Right renal cortex interstitium (tissue), 3 donors: ENCODE measurements at places on chromosomes 4 and X.

GRCh38 chrX:46666831-46667230 is 92.1 kb downstream of the SLC9A7 start:
- DNase-seq, result no peak

- DNase-seq, result no peak
Observed at GRCh38 chr4:6369924-6370645, 100.4 kb downstream of the WFS1 start.

GRCh38 chr4:71532407-71532806 is 193.6 kb downstream of the SLC4A4 start:
- DNase-seq, result no peak

DNA sequence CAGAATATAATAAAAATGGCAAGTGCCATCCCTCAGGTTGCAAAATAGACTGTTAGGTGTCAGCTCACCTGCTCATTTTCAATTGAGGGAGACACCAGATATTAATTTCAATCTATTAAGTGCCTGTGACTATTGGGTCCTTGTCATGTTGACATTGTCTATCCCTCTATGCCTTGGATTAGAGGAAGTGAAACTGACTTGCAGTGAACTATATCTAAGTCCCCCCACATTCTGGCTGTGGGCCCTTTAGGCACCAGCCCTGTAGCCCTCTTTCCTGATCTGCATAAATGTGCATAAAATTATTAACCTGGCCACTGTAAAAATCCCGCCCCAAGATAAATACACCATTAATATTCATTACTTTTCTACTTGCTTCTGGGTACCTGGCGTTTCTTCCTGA is 293.0 kb upstream of the CLNK start:
- DNase-seq, result no peak

GRCh38 chr4:53479736-53480525 is 102.5 kb downstream of the FIP1L1 start:
- DNase-seq, result no peak
